ENCODE measurements at places on chromosomes 6 and 20.
A peak's percentile ranks its signal among the peaks of the same experiment; 100 is the strongest.

DNA sequence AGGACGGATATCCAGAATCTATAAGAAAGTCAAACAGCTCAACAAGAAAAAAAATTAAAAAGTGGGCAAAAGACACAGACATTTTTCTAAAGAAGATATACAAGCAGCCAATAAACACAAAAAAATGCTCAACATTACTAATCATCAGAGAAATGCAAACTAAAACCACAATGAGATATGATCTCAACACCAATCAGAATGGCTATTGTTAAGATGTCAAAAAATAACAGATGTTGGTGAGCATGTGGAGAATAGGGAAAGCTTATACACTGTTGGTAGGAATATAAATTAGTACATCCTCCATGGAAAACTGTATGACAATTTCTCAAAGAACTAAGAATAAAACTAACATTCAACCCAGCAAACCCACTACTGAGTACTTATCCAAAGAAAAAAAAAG, 23.3 kb upstream of the OSTM1 start:
- DNase-seq: no peak

DNA sequence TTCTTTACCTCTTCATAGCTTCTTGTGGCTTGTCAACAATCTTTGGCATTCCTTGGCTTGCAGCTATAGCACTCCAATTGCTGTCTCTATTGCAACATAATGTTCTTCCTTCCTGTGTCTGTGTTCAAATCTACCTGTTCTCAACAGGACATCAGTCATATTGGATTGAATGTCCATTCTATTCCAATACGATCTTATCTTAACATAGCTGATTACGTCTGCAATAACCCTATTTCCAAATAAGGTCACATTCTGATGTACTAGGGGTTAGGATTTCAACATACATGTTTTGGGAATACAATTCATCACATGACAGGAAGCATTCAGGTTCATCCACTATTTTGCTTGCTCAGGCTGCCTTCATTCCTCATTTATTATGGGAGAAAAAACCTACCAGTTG, 684.4 kb upstream of the CITED2 start:
- no peak for DNase-seq

- DNase-seq: peak; percentile 73
These were observed 130.6 kb upstream of the INSM1 start for GRCh38 chr20:20237093-20237959.

GRCh38 chr6:111087871-111088667, 766 bp downstream of the SLC16A10 start:
- peak; percentile 47 for DNase-seq

GRCh38 chr6:35302604-35303241, 5.1 kb downstream of the DEF6 start:
- peak; percentile 86 for DNase-seq

- no peak for DNase-seq
These were observed 1.3 kb downstream of the PTK7 start for GRCh38 chr6:43077333-43077809.

- no peak for DNase-seq
These were observed 144.7 kb upstream of the FBXL4 start for GRCh38 chr6:99092461-99092860.

DNA sequence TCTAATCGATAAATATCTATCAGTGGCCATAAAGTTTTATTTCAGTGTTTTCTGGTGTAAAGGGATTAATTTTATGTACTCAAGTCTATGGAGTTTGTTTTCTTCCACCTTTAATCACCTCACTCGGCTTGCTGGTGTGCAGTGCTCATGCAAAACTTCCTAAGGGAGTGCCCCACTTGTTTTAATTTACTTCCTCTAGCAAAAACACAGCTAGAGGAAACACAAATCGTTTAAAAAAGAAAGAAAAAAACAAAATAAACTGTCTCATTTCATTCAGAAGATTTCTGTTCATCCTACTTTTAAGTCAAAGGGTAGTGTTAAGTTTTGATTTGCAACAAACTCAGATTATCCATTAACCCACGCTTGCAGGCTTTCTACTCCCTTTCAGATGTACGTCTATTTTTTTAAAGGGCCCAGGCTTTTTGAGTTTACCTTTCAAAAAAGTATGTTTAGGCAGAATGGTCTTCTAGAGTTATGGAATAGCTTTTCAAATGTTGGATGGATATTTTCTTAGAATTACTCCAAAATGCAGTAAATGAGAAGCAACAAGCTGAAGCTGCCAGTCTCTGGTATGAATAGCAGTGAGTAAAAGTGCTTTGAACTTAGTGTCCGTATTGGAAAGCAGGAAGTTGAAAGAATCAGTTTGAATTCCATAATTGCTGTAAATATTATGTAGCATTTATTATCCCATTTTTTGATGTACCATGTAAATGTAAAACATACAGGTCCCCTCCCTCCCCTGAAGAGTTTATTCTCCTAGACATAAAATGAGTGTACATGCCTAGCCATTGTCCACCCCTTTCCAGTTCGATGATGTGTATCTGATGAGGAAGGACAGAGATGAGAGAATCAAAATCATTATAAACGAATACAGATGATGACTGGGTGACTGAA, 113.3 kb downstream of the SLC16A10 start:
- no peak for DNase-seq

GRCh38 chr6:35082733-35083403, 58.3 kb downstream of the TCP11 start:
- DNase-seq: no peak

GRCh38 chr6:121993362-121993761, 406.1 kb upstream of the HSF2 start:
- DNase-seq: no peak

GRCh38 chr6:100084991-100085364, 91.0 kb upstream of the MCHR2 start:
- DNase-seq: no peak

GRCh38 chr6:83781506-83781905, 71.7 kb upstream of the RIPPLY2 start:
- no peak for DNase-seq

DNA sequence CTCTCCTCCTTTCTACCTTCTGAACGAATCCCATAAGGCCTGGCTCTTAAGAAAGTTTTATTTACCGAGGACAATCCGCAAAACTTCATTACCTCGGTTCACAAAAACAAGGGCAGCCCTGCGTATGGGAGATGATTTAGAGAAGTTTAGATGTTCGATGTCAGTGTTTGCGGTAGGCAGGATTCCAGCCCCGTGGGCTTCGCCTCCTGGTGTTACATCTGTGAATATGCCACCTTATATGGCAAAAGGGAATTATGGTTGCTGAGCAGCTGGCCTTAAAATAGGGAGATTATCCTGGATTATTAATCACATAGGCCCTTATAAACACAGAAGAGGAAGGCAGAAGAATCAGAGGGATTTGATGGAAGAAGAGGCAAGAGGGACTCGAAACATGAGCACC, 21.1 kb downstream of the BMP6 start:
- DNase-seq: no peak

DNA sequence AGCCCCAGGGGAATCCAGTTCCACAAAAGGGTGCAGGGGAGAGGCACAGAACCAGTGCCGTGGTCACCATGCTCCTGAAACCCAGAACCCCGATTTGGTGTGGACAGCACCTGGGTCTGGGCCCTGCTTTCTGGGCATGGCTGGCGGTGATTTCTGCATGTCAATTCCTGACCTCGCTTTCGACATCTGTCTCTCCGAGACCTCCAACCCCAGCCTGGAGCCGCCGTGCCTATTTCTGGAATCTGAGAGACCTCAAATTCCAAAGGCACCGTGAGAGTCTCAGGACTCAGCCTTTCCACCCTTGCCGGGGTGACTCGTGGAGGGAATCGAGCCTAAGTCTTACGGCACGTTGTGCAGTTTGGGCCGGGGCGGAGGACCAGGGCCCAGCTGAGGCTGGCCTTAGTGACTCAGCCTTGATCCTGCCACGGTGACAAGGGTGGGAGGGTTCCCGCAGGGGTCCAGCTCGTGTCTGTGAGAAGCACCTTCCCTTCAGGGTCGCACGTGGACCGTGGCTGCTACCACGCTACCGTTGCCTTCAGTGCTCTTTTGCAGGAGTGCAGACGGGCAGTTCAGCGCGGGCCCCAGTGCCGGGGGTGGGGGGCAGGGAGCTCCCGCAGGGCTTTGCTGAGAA, 133.7 kb downstream of the PXDC1 start:
- DNase-seq: no peak

DNA sequence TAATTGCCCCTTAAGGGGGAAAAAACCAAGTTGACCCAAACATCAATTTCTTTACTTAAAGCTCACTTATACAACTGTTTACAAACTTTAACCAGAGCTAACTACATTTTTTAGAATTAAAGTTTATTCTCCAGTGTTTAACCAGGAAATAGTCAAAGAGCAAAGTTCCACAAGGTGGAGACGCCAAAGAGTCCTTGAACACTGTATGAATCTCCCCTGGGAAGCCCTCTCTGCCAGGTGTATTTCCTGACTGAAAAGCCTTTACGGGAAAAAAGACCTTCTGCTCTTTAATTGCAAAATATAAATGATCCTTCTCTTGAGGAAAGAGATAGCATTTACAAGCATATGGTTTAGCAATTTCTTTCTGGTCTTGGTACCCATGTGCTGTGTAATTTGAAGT, 36.2 kb downstream of the BTBD9 start:
- DNase-seq: no peak

DNA sequence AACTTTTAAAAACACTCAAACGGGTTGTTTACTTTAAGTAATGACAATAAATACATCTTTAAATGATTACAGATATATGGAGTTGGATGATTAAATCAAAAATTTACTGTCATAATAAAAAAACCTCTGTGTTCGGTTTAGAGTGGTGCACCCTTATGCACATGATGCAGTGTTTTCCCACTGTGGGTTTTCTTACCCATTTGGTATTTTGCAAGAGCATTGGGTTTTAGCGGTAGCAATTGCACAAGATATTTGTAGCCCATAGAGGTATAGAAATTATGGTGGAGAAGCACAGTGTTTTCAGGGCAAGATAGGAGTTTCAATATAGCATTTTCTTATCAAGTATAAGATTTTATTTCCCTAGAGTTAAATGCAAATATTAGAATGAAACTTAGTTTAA, 410.8 kb upstream of the PLCB4 start:
- peak; percentile 42 for DNase-seq

Measured in hematopoietic multipotent progenitor cell treated with erythropoietin and hydrocortisone succinate and interleukin-3 and kit ligand, for 6 days (in vitro differentiated cells).